ENCODE measurements at places on chromosomes 5 and 9.

DNA sequence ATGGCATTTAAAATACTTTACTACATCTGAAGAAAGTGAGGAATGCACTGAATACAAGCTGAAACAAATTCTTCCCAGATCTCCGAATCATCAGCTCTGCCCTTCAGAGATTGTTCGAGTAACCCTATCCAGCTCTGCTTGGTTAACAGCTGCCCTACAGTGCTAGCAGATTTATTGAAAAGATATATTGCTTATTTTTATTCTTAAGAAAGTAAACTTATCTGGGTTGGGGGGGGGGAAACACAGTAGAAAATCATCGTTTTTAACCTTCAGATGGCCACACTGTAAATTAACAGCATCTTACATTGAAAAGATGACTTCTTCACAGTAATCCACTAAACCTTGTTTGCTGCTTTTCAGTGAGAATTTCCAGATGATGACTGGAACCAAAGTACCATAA lies 210.8 kb downstream of the NFIB start:
- no peak for DNase-seq

DNA sequence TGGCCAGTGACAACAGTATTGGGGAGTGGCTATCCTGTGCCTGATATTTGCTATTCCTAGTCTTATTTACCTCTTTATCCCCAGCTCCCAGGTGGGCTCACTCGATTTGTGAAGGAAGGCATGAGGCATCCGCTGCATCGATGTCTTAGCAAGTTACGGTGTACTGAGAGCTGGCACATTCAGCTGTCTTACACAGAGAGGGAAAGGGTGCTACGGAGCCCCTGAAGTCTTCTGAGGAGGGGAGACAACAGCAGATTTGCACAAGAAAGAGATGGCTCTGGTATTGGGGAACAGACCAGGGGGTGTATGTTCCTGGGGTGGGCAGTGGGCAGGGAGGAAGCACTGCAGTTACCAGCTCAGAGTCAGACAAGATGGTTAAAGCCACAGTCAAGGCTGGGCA lies 172.6 kb downstream of the FGF18 start:
- DNase-seq, result no peak

DNA sequence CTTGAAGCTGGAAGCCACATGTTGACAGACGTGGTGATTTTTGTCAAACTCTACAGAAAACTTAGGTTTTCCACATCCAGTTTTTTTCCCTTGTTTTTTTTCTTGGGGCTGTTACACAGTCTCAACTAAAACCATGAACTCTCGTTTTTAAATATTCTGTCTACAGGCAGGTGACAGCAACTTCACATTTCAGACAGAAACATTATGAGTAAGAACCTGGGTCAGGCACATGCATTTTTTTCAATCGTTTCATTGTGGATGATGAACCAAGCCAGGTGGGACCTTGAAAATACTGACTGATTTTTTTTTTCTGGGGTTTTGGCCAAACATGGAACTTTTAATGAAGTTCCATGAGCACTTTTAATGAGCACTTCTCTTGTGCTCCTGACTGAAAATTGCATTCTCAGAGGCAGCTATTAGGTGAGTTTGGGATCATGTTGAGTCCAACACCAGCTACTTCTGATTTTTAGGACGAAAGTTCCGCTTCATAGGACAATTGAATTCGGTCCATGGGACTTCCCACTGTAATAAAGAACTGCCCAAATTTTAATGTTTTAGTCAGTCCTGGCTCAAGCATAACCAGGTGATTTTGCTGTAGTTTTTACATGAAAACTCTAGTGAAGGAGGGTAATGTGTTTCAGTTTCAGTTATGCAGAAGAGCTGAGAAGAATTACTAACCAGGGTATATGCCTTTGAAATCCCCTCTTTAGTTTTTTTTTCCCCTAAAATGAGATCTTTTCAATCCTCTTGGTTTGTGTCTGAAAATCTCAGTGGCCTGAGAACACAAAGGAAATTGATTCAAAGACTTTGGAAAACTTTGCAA lies 93.2 kb upstream of the ADAMTS16 start:
- DNase-seq, result no peak

DNA sequence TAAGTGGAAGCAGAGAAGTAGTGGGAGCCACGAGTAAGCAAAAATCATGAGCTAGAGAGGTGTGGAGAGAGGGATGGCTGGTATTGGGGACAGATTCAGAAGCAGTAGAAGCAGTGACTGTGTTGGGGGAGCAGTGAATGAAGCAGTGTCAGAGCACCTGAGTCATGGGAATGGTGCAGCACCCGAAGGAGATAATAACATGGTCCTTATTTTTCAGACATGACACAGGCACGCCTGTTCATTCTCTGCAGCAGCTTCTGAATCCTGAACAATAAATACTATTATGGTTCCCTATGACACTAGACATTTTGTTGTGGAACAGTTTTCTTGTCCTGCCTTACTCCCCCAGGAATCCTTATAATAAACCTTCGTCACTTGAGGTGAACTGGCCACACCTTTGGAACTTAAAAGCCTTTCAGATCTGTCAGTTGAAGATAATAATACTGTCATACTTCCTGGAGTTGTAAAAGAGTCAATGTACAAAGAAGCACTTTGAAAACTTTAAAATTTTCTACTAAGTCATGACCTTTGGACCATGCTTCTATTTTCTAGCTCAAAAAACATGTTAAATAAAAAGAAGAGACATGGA lies 7.0 kb upstream of the RASA1 start:
- no peak for DNase-seq

- no peak for DNase-seq
Measured at GRCh38 chr5:131952301-131952857, 6.9 kb upstream of the MEIKIN start.

Data from femur (tissue), 1 donor.